Activated naive CD8-positive, alpha-beta T cell treated with anti-CD3 and anti-CD28 coated beads for 36 hours (primary cell): ENCODE measurements at places on chromosomes 11 and 22. TPM values are rescaled to one million over a fixed set of nuclear protein-coding genes. Genes with fewer than 3 reads are reported as not detected.

The KDM2A gene
- total RNA-seq = 80.9 TPM

The KCTD14 gene
- 0.50 TPM for total RNA-seq

The HOATZ gene
- not detected for total RNA-seq

The APOL4 gene
- total RNA-seq = 0.70 TPM

- no peak for DNase-seq
These were observed 11.4 kb downstream of the USH1C start for GRCh38 chr11:17532784-17533183.

DNA sequence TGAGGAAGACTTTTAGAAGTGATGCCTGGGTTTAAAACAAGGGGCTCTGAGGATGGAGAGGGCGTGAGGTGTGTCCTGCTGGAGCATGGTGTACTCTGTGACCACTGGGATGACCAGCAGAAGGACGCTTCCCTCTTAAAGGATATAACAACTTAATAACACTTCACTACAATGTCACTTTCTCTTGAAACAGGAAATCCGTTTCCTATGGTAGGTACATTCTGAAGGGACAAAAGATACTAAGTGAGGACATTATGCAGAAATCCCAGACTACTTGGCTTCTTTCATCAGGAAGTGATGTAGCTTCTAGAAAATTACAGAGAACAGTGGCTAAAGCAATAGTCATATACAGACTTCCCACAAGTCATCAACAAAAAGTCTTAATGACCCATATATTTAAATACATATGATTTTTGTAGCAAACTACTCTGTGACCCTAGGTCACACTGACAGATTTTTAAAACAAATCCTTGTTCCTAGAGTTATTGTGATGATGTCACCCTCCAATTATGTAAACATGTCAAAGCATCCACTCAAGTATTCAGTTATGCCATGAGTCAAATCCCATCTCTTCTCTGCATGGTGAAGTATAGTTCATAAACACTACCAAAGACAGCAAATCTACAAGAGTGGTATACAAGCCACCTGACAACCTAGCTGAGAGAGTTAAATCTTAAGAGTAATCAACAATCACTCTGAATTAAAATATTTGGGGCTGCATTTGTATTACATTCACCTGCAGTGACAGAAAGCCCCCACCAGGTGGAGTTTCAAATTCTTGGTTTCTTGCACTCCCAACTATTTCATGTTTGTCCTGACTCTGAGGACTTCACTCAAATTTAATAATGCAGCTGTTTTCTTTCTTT, 32.8 kb downstream of the PITPNB start:
- no peak for DNase-seq

DNA sequence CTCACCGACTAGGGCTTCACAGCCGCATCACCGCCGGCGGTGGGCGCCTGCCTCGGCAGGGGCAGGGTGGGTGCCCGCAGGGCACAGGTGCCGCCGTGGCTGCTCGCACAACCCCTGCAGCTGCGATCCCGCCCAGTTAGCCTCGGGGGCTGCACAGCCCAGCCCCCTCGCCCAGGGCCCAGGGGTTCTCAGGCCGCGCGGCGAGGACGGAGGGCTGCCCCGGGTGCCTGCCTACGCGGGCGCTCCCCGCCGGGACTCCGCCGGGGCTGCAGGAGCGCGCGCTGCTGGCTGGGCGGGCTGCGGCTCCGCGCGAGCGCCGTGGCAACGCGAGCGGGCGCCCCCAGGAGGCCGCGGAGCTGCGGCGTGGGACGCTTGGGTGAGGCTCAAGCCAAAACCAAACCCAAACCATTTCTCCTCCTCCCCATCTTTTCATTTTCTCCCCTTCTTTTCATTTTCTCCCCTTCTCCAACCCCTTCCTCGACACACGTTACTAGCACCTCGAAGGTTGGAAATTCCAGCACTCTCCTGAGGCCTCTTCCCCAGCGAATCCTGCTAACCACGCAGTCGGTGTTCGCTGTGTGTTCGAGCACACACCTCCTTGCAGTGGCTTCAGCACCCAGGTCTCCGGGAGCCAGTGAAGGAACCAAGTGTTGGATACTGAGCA, at the start of gene MICAL3:
Gene MICAL3, minus strand, starts transcription at position 286 of the 664 bp plus-strand sequence. CDS start 117,749 bp downstream, outside the sequence.
- peak; percentile 81 for DNase-seq

- no peak for DNase-seq
These were observed 29.1 kb upstream of the CD44 start for GRCh38 chr11:35109827-35110226.

DNA sequence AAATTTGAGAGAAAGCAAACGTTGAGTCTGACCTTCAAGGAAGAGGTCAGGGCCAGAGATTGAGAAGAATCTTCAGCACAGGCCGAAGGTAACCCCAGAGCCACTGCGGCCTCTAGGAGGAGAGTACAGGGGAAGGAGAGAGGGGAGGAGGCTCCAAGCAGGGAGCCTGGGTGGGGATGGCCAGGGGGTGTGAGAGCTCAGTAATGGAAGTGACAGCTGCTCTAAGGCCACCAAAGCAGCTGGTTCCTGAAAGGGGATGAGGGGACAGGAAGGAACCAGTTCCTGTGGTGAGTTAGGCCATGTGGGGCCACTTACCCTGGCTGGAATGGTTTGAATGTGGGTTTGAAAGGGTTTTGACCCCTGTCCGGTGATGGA, 46.1 kb downstream of the PISD start:
- DNase-seq = no peak

- DNase-seq = no peak
These were observed 41.5 kb upstream of the MYEOV start for GRCh38 chr11:69252490-69252837.

DNA sequence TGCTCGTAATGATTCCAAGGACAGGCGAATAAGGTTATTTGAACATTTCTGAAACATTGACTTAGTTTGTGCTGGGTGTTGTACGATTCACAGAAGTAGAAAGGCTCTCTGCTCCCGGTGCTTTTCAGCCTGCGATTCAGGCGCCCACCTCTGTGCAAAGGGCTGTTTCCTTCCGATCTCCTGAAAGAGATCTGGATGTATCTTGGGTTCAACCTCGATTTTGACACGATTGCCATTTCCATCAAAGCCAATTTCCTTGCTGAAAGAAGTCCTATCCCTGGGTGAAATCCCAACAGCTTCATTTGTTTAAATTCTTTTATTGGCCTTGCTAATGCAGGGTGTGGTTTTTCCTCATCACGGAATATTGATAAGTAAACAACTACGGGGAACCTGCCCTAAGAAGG, 1.1 kb upstream of the ZC3H12C start:
- no peak for DNase-seq

GRCh38 chr11:9600644-9601036, 27.2 kb downstream of the WEE1 start:
- DNase-seq = peak; percentile 44

GRCh38 chr11:1623716-1624115, 1.8 kb upstream of the KRTAP5-4 start:
- no peak for DNase-seq
